Activated CD4-positive, alpha-beta T cell treated with anti-CD3 and anti-CD28 coated beads, Interleukin-2, Interleukin-4, amounts not matched to agents 100 ng/mL and 50 ng/mL, durations not matched to agents 16 hours and 8 hours (primary cell): ENCODE measurements at places on chromosomes 4 and X.

- no peak for DNase-seq
Observed at GRCh38 chr4:138702190-138702824, 313.3 kb upstream of the NOCT start.

DNA sequence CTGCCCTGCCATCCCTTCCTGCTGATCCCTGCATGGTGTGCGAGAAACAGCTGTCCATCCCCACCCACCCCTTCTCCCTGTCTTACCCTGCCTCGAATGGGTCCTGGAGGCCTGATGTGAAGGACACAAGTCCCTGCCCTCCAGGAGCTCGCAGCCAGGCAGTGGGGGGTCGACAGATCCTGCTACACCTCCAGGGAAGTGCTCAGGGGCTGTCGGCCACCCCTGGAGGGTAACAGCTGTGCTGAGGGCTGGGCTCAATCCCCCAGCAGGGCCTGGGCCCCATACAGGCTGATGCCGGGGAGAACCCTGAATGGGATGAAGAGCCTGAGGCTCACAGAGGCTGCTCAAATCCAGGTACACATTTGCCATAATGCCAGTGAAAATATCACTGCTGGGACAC lies 17.6 kb downstream of the HMX1 start:
- DNase-seq, result no peak

DNA sequence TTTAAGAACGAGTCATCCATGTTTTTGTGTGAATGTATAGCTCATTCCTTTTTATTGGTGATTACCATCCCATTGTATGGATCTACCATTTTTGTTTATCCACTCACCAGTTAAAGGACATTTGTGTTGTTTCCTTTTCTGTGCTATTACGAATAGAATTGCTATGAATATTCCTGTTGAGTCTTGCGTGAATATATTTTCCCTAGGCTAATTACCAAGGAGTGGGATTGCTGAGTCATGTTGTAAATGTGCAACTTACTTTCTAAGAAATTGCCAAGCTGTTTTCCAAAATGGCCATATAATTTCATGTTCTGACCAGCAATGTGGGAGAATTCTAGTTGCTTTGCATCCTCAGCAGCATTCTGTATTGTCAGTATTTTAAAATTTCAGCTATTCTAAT lies 51.3 kb downstream of the YIPF6 start:
- DNase-seq, result no peak

DNA sequence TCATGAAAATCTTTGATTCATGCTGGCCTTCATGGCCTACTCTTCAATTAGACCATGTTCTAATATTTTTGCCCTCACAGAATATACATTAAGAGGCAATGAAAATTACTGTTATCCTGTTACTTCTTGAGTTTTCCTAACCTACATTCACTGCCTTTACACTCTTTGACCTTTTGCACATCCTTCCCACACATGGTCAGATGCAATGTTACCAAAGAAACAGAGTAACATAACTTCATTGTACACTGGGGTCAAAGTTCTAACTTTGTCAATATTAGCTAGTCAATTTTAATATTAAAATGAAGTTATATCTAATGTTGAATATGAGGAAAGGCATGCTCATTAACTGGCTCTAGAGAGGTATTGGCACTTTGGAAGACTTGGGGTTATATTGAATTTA lies 284.8 kb downstream of the TEX13C start:
- DNase-seq, result no peak

DNA sequence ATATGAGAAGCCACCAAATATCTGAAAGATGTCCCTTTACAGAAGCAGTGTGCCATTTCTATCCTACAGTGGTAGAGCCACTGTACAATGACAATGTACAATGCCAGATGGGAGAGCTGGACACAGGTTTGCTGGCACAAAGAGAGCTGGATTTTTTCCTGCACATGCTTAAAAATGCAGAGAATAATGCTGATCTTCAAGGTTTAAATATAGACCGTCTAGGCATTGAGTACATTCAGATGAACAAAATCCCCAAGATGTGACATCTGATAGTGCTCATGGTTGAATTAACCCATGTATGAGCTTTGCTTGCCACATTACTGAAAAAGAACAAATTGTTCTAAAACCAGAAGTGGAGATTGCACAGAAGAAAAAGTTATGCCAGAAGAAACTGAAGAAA lies 11.7 kb downstream of the ADGRL3 start:
- no peak for DNase-seq

DNA sequence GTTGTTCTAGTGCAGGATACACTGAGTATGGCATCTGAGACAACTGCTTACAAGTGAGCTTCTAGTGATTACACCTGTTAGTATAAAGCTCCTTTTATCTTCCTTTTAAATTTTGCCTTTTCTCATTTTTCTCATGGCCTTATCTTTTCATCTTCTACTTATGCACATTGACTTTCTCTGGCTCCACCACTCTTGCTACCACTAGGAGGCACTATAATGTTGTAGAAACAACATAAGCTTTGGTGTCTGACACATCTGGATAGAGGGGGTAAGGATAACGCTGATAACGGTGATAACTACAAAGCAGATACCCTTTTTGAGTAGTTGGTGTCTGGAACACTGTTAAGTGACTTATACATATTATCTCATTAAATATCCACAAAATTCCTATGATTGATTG lies 187.4 kb upstream of the TEX13C start:
- peak; percentile 59 for DNase-seq

DNA sequence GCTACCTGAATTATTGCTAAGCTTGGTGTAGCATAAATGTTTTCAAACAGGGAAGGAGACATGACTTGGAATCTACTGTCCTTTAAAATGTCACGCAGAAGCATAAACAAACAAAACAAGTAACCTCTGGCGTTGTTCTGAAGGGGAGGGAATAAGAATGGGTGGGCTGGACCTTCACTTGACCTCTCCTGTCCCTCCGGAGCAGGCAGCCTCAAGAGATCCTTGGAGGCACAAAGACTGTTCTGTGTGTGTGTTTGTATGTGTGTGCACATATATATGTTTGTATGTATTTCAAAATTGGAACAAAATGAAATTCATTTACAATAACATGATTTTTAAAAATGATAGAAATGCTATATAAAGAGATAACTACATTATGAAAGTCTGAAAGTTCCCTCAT lies 91.3 kb upstream of the DCLK2 start:
- no peak for DNase-seq

DNA sequence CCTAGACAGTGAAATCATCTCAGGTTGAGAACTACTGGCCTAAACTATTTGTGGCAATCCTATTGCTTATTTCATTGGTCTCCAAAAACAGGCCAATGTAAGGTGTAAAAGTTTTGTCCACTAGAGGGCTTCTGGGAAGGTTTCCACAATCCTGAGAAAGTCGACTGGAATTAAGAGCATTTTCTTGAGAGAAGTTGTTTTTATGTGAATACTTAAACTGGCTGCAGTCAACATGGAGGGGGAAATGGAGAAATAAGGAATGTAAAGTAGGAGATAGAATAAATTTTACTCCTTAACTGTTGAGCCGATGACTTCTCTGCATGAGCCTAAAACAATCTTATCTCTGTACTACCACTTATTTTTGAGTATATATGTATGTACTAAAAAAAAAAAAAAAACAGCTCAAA lies 11.0 kb upstream of the EIF4E start:
- peak; percentile 32 for DNase-seq

- DNase-seq, result no peak
Observed at GRCh38 chrX:47321386-47321785, 49.0 kb upstream of the ZNF157 start.

DNA sequence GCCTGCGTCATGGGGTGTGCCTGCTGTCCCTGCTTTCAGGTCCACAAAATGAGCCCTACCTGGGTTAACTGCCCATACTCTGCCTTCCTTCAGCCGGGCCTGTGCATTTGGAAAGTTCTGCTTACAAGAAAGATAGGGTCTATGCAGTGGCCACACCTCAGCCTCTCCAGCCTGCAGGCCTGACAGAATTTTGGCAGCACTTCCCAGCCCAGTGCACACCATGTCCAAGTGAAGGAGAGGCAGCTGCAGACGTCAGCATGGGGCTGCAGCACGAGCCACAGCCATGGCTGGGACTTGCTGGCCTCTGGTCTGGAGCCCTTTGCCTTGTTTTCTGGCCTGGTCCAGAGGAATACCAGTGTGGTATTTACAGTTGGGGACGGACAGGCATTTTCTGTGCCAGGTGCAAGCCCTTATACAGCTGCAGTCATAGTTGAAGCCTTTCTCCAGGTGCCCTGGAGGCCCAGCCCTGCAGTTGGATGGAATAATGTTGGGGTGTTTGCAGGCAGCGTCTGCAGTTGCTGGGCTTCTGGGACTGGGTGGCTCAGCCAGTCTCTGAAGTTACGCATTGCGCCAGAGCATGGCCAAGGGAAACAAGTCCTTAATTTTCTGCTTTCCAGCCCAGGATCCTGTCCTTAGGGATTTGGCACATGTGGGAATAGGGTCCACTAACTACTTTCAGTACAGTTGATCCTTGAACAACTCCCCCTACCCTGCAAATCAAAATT lies 26.2 kb downstream of the JADE1 start:
- DNase-seq, result no peak

GRCh38 chr4:47939456-47939855 lies 25.1 kb upstream of the NFXL1 start:
- DNase-seq, result no peak

DNA sequence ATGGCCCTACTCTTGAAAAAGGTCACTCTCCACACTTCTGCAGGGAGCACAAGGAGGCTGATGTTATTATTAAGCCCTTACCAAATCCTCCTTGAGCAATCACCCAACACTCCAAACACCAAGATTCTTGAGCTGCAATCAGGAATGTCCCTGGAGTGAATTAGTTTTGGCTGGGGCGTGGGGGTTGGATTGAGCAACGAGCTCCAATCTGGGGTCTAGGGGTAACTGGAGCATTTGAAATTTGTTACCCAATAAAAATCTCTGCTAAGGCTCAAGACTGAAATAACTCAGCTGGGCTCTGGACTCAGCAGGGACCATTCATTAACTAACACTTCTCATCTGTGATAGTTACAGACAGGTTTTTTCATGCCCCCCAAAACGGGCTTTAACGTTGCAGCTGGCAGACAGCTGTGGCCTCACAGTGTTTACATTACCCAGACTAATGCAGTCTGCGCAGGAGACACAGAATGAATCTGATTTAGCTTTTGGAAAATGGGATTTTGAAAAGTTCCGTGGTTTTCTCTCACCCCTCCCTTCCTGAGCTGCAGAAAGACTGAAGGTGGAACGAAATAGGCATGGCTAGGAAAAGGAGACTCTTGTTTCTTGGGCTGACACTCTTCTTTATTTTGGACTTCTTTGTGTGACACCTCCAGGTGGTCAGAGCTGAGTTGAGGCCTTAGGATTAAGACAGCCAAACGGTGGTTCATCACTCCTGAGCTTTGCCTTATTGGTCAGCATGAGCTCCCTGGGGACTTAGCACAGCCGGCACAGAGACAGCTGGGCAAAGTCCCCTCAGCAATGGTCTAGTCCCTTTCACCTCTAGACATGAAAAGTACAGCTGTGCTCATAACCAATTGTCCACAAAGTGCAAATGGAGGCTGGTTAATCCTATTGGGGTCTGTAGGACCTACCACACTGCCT lies 26.6 kb downstream of the PLAC1 start:
- no peak for DNase-seq

GRCh38 chrX:134000260-134001245 lies 15.2 kb upstream of the GPC3 start:
- no peak for DNase-seq

GRCh38 chr4:74304095-74304625 lies 4.1 kb upstream of the EPGN start:
- DNase-seq, result no peak

DNA sequence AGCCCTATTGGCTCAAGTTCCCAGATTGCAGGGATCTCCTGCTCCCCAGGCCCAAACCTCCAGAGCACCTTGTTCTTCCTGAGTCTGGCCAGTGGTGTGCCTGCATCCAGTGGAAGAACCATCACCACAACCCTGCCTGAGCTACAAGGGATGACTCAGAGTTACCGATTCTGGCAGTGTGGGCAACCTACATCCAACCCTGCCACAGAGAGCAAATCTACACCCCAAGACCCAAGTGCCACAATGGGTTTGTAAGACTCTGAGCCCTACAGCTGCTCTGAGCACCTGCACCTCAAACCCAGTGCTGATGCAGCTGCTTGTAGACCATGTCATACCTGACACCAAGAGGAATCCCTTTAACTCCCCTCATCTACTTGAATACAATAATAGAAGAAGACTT lies 110.0 kb downstream of the SOWAHB start:
- no peak for DNase-seq

DNA sequence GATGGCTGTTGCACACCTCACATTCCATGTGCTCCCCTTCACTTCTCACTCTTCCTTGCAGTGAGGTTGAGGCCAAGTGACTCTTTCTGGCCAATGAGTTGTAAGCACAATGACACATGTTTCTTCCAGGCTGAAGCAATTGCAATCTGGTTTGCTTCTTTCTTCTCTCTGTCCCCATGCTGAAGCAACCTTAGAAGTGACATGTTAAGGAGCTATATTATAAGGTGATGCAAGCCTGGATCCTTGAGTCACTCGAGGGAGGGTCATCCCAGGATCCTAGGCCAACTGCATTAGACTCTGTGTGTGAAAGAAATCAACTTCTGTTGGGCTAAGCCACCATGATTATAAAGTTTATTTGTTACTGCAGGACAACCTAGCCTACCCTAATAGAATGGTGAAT lies 45.5 kb upstream of the HS3ST1 start:
- no peak for DNase-seq

GRCh38 chr4:19786616-19787015 lies 465.1 kb upstream of the SLIT2 start:
- no peak for DNase-seq

DNA sequence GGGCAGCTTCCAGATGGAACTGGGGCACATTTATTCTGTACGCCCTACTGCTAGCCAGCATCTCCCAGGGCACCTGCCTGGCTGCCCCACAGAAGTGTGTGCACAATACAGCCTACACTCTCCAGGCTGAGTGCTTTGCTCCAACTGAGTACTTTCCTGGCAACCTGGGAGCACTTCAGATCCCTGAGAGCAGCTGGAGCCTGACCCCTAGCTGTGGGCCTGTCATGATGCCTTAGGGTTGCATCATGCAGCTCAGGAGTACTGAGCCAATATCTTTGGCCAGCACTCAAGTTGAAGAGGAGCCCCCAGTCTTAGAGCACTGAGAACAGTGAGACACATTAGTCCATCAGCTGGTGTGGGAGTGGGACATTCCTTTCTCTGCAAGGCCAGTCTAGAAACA lies 321.9 kb downstream of the CFAP47 start:
- no peak for DNase-seq

DNA sequence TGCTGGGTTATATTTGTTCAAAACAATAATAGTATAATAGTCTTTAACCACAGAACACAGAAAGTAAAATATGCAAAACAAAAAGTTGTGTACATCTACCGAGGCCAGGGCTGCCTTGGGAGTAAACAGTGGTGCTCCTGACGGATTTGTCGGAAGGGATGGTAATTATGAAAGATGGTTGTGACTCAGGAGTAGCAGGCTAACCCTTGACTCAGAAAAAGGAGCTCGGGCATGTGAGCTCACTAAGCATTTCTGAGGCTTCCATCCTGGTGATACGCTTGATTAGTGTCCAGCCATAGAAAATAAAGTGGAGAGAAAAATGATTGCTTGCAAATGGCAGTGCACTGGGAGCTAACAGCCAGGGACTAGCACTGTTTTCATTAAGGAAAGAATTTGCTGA lies 53.2 kb upstream of the SPANXB1 start:
- DNase-seq, result no peak

GRCh38 chrX:11965436-11965835 lies 172.8 kb upstream of the FRMPD4 start:
- DNase-seq, result no peak
